Left hindlimb (tissue), 1 donor: ENCODE measurements at places on chromosomes 6 and 20.

DNA sequence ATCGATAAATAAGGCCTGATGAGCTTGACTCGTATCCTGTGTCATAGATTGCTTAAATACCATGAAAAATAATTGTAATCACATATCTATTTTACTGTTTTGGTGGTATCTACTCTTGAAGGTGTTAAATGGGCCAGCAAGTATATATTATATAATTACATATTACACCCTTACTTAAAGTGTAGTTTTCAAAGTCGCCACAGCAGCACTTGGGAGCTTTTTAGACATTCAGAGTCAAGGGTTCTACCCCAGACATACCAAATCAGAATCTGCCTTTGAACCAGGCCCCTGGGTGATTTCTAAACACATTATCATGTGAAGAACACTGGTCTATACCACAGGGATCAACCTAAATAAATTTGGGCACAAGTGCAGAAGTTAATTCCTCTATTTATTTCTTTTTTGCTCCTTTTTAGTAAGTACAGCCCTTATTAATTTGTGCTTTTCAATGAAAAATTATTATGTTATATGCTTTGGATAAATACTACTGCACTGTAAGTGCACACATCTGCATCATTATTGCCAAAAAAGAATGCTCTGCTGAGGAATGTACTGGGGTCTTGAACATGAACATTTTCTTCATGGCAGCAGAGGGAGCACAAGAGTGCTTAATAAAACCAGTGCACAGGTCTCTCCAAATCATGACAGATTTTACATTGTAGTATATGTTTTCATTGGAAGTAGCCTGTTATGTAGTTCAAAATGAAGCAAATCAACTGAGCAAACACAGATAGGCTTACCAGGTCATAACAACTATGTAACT is 3.1 kb upstream of the ATXN1 start:
- DNase-seq = no peak

GRCh38 chr20:48205281-48205782 is 420.1 kb upstream of the SULF2 start:
- no peak for DNase-seq

- DNase-seq = no peak
Measured at GRCh38 chr6:122405417-122405816, 6.0 kb downstream of the HSF2 start.

DNA sequence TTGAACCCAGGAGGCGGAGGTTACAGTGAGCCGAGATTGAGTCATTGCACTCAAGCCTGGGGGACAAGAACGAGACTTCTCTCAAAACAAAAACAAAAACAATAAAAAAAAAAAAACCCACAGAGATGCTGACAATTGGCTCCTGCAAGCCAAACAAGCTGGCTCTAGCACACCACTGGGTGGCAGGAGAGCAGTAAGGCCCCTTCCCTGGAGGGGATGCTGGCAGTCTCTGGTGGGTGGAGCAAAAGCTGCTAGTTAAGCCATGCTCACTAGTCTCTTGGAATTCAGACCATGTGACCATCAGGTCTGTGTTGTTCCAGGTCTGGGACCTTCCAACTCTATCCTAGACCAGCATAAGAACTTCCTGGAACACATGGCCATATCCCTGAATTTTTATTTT is 18.9 kb upstream of the DSN1 start:
- DNase-seq = no peak

GRCh38 chr20:5559945-5560344 is 190.3 kb upstream of the SHLD1 start:
- no peak for DNase-seq

GRCh38 chr6:120083186-120083585 is 733.6 kb upstream of the MAN1A1 start:
- DNase-seq = no peak

GRCh38 chr6:137155830-137156229 is 17.6 kb downstream of the IL22RA2 start:
- no peak for DNase-seq

GRCh38 chr6:152423216-152424103 is 213.7 kb downstream of the SYNE1 start:
- no peak for DNase-seq

- DNase-seq = no peak
Measured at GRCh38 chr20:34952671-34953070, 2.9 kb downstream of the GSS start.

GRCh38 chr6:1700278-1700967 is 90.7 kb downstream of the FOXC1 start:
- no peak for DNase-seq

GRCh38 chr6:152261179-152261578 is 376.0 kb downstream of the SYNE1 start:
- no peak for DNase-seq

- DNase-seq = no peak
Measured at GRCh38 chr20:37921341-37921929, 18.5 kb downstream of the VSTM2L start.

DNA sequence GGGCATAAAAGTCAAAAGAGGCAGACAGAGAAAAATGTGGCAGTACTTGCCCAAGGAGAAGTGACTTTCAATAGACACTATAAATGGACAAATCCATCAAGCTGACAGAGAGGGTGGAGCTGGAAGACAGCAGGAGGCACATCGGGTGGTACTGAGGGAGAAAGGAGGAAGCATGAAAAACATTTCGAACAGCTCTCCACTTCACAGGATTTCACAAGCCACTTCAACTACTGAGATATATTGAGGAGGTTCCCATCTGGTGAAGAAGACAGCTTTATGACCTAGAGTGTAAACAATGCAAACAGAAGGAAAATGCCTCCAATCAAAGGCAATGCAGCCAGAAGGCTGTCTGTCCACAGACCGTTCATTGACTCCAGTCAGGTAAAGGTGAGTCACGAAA is 259.4 kb upstream of the ECI2 start:
- DNase-seq = no peak
